Endodermal cell (in vitro differentiated cells): ENCODE measurements at places on chromosomes 13 and 19. TPM values are rescaled to one million over a fixed set of nuclear protein-coding genes. Genes with fewer than 3 reads are reported as not detected.
A peak's percentile ranks its signal among the peaks of the same experiment; 100 is the strongest.

- peak; percentile 93 for DNase-seq
Observed at GRCh38 chr19:29329460-29330134, 116.6 kb upstream of the UQCRFS1 start.

GRCh38 chr13:61960981-61961380, 545.3 kb upstream of the PCDH20 start:
- DNase-seq = no peak

DNA sequence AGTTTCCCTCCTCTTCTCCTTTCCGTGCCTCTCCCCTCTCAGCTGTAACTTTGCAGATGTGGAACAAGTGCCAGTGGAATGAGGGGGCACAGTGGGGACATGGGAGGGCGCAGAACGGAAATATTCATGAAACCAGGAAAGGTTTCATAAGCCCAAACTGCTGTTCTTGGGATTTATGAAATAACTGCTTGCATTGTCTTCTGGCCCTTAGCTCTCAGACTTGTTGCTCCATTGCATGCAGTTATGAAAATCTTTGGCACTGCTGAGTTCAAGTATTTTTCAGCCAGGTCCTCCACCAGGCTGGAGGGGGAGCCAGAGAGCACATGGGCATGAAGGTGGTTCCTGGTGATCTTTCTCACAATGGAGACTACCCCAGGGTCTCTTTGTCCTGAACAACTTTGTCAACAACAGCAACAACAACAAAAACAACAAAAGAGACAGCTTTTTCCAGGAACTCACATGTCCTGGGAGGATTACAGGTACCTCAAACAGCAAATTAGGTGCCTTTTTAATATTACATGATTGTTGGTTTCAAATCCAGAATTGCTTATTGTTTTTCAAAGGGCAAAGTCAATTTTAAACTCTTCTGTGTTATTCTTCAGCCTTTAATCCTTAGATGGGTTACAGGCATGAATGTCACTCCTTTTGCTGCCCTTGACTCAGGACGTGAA, 1.5 kb downstream of the RGCC start:
- DNase-seq = peak; percentile 74

DNA sequence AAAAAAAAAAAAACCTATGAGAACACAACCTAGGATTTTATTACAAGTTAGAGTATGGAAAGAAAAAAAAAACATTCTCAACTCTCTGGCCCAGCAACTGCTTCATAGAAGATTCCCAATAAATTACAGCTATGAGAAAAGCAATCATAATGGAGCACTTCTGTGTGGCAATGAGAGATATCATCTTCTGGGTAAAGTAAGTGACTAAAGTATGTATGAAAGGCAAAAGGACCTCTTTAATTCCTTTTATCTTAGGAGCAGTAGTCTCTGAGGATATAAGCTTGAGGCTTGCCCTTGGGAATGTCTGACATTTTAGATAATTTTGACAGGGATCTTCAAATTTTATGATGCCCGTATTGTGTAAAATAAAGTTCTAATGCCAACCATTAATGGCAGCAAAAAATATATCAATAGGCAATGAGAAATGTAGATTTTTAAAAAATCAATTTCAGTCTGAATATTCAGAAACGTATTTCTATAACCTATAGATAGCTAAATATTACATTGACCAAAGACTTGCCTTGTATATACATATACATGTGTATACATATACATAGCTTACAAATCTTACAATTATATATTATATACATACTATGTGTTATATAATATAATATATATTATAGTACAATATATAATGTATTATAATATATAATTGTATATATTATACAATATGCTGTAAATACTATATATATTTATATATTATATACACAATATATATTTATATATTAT, 823.9 kb upstream of the SLITRK1 start:
- no peak for DNase-seq

GRCh38 chr13:62176051-62176450, 760.4 kb upstream of the PCDH20 start:
- no peak for DNase-seq

- DNase-seq = no peak
Observed at GRCh38 chr19:28023064-28023463, 1189.9 kb downstream of the UQCRFS1 start.

- DNase-seq = no peak
Observed at GRCh38 chr13:110115591-110115990, 191.4 kb downstream of the COL4A1 start.

DNA sequence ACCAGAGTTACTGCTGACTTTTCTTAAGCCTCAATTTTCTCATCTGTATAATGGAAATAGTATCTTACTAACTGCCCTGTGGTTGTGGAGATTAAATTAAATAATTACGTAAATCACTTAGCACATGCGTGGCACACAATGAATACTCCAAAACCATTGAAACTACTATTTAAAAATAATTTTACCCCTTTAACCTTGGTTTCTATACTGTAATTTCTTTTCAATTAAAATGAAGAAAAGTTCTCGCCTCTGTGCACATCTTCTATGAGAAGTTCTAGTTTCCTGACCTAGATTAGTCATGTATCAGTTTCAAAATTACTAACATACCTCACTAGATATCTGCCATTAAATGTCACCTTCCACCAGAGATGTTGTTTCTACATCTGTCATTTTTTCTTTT, 5.7 kb downstream of the SLITRK1 start:
- no peak for DNase-seq

- no peak for DNase-seq
Observed at GRCh38 chr19:42150911-42151361, 18.7 kb upstream of the POU2F2 start.

DNA sequence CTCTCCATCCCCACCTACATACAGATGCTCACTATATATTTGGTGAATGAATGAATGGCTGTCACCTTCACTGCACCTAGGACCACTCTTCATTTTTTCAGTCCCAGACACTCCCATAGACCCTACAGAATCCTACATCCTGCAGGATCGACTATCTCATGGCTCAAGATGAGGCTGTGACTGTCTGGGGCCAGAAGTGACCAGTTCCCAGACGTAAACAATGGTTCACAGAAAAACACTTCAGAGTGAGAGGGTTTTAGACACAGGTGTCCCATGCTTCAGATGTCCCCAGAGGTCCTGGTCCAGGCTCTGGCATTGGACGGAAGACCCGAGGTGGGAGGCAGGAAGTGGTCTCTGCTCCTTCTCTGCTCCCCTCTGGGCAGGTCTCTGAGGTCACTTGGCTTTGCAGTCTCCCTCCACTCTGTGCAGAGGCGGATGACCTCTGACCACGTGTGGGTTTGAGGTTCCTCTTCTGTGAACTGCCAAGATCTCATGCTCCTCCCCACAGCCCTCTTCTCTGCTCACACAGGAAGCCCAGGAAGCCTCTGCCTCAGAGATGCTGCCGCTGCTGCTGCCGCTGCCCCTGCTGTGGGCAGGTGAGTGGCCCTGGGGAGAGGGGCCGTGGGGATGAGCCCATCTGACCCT, 24.9 kb downstream of the SIGLEC7 start:
- DNase-seq = no peak

DNA sequence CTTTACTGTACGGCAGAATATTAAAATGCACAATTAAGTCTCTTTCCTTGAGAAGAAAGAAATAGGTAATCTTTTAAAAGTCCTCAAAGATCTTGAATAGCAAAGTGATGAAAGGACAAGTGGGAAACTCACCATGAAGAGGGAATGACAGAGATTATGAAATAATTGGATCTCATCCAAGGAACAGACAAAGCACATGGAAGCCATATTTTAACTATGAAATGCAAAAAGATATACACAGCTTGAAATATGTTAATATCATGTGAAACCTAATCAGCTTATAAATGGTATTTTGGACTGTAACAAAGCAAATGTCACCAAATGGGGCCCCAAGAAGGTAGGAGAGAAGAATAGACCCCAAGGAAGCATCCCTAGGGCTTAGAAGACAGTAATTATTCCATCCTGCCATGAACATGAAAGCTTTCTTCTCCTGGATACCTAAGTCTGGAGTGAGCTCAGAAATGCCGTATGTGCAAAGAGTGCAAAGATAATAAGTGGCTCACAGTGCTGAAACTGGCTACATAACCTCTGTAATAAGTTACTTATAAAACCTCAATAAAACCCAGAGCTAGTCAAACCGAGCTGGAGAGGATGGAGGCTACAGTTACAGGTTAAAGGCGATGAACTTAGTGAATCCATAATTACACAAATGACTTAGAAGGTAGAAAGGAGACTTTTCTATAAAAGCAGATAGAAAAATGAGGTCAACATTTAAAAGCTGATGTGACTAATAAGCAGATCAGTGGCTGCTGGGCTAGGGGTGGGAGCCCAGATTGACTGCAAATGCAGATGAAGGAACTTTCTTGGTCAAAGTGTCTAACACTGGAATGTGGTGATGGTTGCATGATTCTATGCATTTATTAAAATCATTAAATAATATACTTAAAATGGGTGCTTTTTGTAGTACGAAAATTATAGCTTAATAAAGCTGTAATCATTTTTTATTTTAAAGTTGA, 34.4 kb downstream of the DCLK1 start:
- DNase-seq = no peak

- peak; percentile 90 for DNase-seq
Observed at GRCh38 chr19:13621413-13621812, 115.1 kb upstream of the CACNA1A start.

DNA sequence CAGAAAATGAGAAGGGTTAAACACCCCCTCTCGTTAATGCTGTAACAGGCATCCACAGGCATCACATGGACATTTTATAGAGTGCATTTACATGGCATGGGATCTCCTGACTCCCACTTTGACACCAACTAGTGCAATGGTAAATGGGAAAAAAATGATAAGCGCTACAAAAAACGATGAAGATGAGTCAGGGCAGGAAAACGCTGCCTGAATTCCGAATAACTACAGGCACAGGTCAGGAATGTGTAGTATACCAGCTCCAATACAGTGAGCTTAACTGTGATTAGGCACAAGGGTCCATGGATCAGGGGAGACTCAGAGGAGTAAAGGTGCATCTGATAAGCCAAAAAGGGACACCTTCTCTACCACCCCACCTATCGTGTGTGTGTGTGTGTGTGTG, 223.6 kb downstream of the FOXO1 start:
- no peak for DNase-seq

PPP1R13L gene
- 25.3 and 26.4 TPM in 2 replicates for total RNA-seq

GJA3 gene
- total RNA-seq = 0.09 to 0.26 TPM (median 0.11 TPM) in 3 replicates

GAPDHS gene
- not detected in 2 replicates for total RNA-seq

ZNF787 gene
- 40.4 and 42.1 TPM in 2 replicates for total RNA-seq

FGF9 gene
- 0.07 TPM in 1 of 2 replicates, not detected in the other for total RNA-seq

SHANK1 gene
- 1.9 to 3.6 TPM (median 2.8 TPM) in 3 replicates for total RNA-seq

KLK6 gene
- total RNA-seq = 0.47 and 0.86 TPM in 2 replicates

NEK5 gene
- 0.95 and 1.4 TPM in 2 replicates for total RNA-seq

DHDH gene
- total RNA-seq = 0.44 and 1.4 TPM in 2 replicates

SIGLEC12 gene
- total RNA-seq = not detected in 2 replicates
